ENCODE measurements at places on chromosomes 7 and 10.

GRCh38 chr7:44144426-44144967 lies 3.4 kb upstream of the MYL7 start:
- DNase-seq: no peak

DNA sequence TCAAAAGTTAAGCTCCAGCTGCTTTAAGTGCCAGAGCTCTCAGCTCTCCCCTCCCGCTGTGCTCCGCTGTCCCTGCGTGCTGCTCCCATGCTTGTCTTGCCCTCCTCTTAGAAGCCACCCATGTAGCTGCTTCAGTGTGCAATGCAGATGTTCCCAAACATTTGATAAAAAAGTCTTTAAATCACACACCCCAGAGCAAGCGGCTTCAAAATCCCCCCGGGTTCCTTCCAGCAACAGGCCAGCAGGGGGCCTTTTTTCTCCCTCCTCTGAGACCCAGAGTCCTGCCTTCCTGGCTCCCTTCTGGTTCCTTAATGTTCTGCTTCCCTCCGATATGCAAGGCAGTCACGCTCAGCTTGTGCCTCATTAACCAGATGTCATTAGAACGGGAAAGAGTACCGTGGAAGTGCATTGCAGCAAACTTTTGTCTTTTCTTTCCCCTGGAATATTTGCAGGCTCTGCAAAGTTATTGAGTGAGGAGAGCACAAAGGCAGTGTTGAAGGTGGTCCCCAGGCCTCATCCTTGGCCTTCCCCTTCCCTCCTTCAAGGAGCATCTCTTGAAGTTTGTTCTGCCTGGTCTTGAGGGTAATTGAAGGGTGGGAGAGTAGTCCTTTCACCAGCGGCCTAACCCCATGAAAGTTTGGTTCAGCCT lies 25.5 kb downstream of the LDB3 start:
- peak; percentile 52 for DNase-seq

DNA sequence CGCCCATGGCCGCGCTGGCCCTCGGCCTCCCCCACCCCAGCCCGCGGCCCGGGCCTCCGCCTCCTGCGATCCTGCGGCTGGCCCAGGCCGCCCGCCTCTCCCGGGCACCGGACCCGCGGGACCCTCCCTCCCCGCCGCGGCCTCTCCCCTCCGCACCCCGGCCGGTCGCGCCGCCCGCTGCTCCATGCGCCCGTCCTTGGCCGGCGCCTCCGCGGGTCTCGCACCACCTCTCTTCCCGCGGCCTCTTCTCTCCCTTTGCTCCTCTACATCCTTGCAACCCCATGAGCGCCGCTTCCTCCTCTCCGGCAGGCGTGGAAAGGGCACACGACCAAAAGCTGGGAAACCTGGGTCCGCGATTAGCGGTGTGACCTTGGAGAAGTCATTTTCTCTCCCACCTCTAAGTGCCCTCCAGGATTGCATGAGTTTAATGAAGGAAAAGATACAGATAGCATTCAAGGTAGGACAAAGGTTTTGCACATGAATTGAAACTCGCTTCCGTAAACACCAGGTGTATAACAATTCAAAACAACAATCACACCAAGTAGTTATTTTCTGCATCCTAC lies 448 bp upstream of the SRPK2 start:
- DNase-seq: no peak

- DNase-seq: no peak
Measured at GRCh38 chr10:102311025-102311420, 65.7 kb downstream of the GBF1 start.

- no peak for DNase-seq
Measured at GRCh38 chr7:82393840-82394220, 49.7 kb downstream of the CACNA2D1 start.

GRCh38 chr7:36949711-36950600 lies 225.7 kb upstream of the AOAH start:
- no peak for DNase-seq

DNA sequence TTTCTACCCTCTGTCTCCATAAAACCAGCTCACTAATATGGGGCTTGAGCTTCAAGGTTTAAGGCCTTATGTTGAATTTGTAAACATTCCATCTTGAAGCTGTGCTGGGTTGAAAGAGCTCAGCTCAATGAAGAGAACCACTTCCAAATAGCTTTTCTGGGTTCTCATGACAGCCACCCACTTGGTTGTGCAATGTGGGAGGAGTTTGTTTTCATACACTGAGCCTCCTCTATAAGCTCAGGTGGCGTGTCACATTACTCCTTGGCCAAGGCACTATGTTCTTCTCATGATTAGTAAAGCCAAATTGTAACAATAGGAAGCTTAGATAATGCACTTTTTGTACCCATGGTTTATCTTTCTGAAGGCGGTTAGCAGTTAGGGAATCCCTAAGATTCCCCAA lies 265.6 kb downstream of the PTEN start:
- DNase-seq: no peak

- no peak for DNase-seq
Measured at GRCh38 chr7:18666107-18666728, 170.7 kb downstream of the HDAC9 start.

DNA sequence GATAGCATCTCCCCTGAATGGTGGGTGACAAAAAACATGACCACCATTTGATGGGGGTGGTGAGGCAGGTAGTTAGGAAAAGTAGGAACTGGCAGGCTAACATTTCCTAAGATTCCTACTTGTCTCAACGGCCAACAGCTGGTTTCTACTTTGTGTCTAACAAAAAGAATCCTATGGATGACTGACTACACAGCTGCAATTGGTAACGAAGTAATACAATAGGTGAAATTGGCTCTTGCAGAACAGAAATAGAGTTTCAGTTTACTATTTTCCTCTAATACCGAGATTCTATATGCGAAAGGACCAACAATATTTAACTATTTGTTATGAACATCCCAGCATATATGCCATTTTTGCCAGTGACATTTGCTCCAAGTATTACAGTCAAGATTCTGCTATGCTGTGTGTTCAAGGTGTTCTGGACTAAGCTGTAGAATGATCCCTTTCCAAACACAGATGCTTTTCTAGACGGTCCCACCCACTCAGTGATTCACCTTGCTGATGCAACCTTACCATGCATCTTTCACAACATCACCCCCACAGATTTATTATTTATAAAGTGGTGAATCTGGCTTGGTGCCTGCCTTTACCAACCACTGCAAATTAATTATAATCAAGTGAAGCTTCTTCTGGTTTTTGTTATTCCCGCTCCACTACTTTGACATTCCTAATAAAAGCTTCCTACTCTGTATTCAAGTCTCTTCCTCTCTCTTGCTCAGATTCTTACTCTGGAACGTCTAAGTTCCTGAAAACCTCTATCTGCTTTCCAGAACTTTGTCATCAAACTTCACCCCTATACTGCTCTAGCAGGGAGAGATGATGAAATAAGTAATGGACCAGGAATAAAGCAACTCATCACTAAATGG lies 16.8 kb downstream of the BBIP1 start:
- no peak for DNase-seq

- DNase-seq: no peak
Measured at GRCh38 chr7:18241543-18242231, 214.0 kb upstream of the PRPS1L1 start.

DNA sequence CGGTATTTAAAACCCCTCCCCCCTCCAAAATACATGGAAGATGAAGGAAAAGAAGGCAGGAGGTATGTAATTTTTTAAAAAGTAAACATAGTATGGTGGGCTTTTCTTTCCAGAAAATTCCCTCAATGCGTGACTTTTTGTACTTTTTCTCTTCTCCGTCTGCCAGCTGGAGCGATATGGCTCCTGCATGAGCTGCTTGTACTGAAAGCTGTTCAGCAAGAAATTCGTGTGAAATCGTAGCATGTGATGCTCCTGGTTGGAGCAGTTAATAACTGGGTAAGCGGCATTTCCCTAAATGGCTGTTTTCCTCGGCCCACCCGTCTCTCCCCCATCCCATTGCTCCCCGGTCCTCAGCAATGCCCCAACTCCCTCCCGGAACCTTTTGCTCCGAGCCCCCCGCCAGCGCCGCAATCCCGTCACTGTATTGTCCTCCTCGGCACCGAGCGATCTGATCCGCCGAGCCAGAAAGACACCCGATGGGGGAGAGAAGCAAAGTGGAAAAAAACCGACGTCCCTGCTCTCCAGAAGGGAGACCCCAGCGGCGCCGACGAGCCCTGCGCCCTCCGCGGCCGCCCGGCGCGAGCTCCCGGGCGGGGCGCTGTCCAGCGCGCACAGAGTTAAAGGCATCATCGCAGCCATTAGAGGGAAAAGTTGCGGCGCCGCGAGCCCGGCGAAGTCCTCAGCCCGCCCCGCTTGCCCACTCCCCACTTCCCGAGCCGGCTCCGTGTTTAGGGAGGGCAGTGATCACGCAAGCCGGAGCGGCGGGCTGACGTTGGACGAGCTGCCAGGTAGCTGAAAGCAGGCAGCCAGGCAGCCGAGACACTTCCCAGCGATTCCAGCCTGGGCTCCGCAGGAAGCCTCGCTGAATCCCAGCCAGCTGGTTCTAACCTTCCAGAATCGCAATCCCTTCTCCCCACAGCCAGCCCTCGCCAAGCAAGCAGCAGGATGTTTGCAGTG lies at the start of gene VSTM2A:
VSTM2A (plus strand) TSS at position 707 of the 957 bp plus-strand sequence. CDS start 356 bp downstream, outside the sequence.
- DNase-seq: peak; percentile 47

DNA sequence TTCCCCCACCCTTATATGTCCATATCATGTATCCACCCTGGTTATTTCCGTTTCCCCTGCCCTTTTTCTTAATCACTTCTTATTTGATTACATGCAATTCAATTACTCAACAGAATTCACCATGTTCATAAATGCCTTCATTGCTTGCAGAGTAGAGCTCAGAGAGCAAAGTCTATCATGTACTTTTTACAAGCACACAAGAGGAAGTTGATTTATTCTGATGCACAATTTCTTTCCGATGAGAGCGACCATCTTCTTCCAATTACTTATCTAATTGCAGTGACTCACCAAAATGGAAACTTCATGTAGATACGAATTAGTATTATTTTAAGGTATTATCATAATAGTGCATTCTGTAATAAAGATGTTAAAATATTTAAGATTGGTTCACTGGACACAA lies 430.5 kb upstream of the KLF6 start:
- DNase-seq: no peak

DNA sequence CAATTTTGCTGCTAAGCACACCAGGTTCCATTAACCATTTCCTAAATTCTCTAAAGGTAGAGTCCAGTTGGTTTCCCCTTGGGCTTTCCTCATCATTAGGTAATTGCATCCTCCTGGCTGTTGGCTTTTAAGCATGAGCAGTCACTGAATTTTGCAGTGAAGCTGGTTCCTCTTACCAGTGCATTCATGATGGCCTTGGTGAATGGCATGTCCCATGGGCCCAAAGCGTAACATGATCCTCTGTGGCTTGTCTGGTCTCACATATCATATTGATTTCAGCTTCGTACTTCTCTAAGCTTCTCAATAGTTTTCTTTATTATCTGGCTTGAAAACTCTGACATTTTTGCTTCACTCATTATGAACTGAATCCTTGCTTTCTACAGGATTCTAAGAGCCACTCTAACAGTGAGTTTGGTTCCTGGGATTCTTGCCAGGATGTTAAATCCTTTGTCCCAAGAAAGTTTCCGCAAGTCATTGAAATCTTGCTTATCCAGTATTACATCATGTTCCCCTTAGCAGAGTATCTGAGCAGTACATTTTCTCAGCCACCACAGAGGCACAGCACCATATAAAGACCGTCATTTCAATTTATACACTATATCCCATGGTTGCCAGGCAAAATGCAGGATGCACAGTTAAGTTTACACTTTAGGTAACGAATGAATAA lies 134.2 kb downstream of the PTN start:
- no peak for DNase-seq

DNA sequence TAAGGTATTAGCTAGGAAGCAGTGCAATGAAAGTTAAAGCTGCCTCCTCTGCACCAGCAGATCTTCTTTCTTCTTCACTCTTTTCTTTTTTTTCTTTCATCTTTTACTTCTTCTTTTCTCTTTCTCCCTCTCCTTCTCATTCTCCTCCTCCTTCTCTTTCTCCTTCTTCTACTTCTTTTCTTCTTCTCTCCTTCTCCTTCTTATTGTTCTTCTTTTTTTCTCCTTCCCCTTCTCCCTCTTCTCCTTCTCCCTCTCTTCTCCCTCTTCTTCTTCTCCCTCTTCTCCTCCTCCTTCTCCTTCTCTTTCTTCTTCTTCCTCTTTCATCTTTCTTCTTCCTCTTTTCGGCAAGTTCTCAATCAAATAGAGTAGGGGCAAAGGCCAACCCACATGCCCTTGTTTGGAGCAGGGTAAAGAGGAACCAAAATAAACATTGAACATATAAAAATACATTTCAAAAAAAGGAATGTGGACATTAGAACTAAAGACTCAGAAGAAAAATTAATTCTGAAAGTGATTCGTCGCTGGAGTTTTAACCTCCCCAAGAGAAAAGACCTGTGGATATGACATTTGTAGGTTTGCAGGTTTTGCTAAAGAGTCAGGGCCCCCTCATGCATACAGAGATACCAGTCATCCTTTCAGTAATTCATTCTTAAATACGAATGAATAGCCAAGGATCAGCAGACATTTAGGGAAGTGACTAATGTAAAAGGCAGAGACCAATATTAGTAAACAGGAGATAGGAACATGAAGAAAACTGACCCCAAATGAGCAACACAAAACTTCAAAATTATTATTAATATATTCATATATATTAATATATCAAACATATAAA lies 93.0 kb upstream of the RSU1 start:
- no peak for DNase-seq

- DNase-seq: no peak
Measured at GRCh38 chr10:37865264-37865663, 7.9 kb upstream of the ZNF248 start.

DNA sequence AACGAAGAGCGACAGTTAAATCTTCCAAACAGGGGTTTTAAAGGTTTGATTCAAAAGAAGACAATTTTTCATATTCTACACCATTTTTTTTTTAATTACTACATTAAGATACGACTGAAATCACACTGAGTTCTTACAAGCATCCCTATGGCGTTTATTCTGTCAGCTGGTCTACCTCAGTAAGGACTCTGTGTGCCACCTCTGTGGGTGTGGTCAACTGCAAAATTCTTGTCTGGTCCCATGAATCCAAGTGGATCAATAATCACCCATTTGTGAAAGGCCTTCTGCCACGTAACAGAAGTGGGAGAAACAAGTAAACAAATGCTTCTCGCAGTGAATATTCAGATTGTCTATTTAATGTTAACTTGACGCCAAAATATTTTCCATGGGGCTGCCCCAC lies 104.1 kb downstream of the GRB10 start:
- DNase-seq: no peak

DNA sequence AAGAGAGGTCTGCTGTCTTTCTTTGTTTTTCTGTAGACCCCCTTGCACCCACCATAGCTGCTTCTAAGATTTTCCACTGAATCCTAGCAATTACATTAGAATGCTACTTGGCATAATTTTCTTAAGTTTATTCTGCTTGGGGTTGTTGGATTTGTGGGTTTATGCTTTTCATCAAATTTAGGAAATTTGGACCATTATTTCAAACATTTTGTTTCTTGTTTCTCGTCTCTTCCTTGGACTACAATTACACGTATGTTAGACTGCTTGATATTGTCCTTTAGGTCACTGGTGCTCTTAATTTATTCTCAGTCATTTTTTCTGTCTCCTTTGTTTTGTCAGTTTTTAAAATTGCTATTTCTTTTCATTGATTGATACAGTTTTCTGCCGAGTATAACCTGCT lies 65.8 kb downstream of the FANK1 start:
- DNase-seq: no peak

GRCh38 chr10:97540669-97541500 lies 31.7 kb upstream of the ANKRD2 start:
- DNase-seq: no peak
